ENCODE measurements at places on chromosomes 11 and 22. TPM values are rescaled to one million over a fixed set of nuclear protein-coding genes. Genes with fewer than 3 reads are reported as not detected.

The SNX19 gene
- 47.2 TPM for total RNA-seq

The CRYBB3 gene
- total RNA-seq, result not detected

The SHANK2 gene
- total RNA-seq, result not detected

The CRYAB gene
- total RNA-seq, result 0.18 TPM

The BANF1 gene
- total RNA-seq, result 17.5 TPM

The LIF gene
- total RNA-seq, result 2.0 TPM

The OR5AS1 gene
- not detected for total RNA-seq

The PNPLA3 gene
- total RNA-seq, result 0.85 TPM

The CEND1 gene
- total RNA-seq, result under 0.01 TPM

The SORL1 gene
- total RNA-seq, result 0.09 TPM

The RBM7 gene
- 38.3 TPM for total RNA-seq

The RFPL1 gene
- total RNA-seq, result not detected

The DLAT gene
- total RNA-seq, result 34.5 TPM

The SCGB1C1 gene
- not detected for total RNA-seq

The RAB36 gene
- total RNA-seq, result 1.0 TPM

The CARNS1 gene
- total RNA-seq, result 0.09 TPM

The ZNF215 gene
- 5.4 TPM for total RNA-seq

The MFRP gene
- not detected for total RNA-seq

The CARD16 gene
- total RNA-seq, result 42.3 TPM

The HYOU1 gene
- 159 TPM for total RNA-seq

The CECR2 gene
- total RNA-seq, result 0.19 TPM

The SMCO4 gene
- 12.1 TPM for total RNA-seq

The GGTLC3 gene
- total RNA-seq, result not detected

The TNNI2 gene
- total RNA-seq, result not detected

The RAG1 gene
- total RNA-seq, result 0.99 TPM

The ABCC8 gene
- total RNA-seq, result not detected

The CDCA5 gene
- total RNA-seq, result 7.7 TPM

The OR6A2 gene
- total RNA-seq, result 0.27 TPM

The ANO5 gene
- total RNA-seq, result 1.2 TPM

The TEF gene
- total RNA-seq, result 4.1 TPM

The TCN2 gene
- 40.7 TPM for total RNA-seq

The CRYBA4 gene
- total RNA-seq, result not detected

The CCDC87 gene
- total RNA-seq, result 0.28 TPM

The OR52N4 gene
- not detected for total RNA-seq

The BDNF gene
- total RNA-seq, result 16.0 TPM

The ENTHD1 gene
- total RNA-seq, result not detected

The OR8B12 gene
- not detected for total RNA-seq

The UBQLN3 gene
- not detected for total RNA-seq

The DGAT2 gene
- 3.1 TPM for total RNA-seq

The KCNJ4 gene
- total RNA-seq, result not detected

The MS4A12 gene
- not detected for total RNA-seq

The SBF2 gene
- total RNA-seq, result 25.3 TPM

The OR2AG2 gene
- total RNA-seq, result 0.09 TPM

The ALDH3B1 gene
- 9.6 TPM for total RNA-seq

The CTSW gene
- not detected for total RNA-seq

The TESMIN gene
- total RNA-seq, result 0.54 TPM

The CABP7 gene
- total RNA-seq, result under 0.01 TPM

The MMP12 gene
- 0.28 TPM for total RNA-seq

The SLC22A9 gene
- not detected for total RNA-seq

The LDLRAD3 gene
- 10.1 TPM for total RNA-seq

The MUC5B gene
- total RNA-seq, result not detected

The ARHGAP20 gene
- 1.1 TPM for total RNA-seq

The CDHR5 gene
- total RNA-seq, result not detected

The GLYATL1 gene
- total RNA-seq, result not detected

The SPDYC gene
- not detected for total RNA-seq

The SF3A1 gene
- 23.3 TPM for total RNA-seq

The ZC3H12C gene
- total RNA-seq, result 13.6 TPM

The GLYAT gene
- total RNA-seq, result not detected
